ENCODE measurements at places on chromosomes 3 and 15.

DNA sequence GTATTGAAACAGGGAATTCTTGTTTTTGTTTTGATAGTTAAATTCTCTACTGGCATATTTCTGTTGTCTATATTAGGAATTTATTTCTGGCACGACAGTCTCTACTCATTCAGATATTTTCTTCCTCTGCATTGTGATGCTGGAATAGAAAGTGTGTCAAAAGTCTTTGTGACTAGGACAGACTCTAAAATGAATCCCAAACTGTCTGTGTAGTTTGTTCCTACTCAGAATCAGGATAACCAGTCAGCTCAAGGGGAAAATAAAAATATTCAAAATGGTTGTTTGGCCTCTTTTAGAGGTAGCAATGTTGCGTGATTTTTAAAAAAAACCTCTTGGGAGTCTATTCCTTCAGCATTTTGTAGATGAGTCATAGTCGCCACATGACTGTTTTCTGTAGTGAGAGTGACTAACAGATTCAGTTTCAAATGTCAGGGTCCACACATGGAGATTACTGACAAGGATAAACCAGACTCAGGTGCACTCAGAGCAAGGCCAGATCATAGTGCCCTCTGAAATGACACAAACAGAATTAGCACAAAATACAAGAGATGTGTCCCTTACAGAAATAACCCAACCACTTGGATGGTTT lies 13.1 kb downstream of the SLC7A14 start:
- no peak for DNase-seq

GRCh38 chr15:53133255-53133850 lies 343.2 kb upstream of the ONECUT1 start:
- no peak for DNase-seq

DNA sequence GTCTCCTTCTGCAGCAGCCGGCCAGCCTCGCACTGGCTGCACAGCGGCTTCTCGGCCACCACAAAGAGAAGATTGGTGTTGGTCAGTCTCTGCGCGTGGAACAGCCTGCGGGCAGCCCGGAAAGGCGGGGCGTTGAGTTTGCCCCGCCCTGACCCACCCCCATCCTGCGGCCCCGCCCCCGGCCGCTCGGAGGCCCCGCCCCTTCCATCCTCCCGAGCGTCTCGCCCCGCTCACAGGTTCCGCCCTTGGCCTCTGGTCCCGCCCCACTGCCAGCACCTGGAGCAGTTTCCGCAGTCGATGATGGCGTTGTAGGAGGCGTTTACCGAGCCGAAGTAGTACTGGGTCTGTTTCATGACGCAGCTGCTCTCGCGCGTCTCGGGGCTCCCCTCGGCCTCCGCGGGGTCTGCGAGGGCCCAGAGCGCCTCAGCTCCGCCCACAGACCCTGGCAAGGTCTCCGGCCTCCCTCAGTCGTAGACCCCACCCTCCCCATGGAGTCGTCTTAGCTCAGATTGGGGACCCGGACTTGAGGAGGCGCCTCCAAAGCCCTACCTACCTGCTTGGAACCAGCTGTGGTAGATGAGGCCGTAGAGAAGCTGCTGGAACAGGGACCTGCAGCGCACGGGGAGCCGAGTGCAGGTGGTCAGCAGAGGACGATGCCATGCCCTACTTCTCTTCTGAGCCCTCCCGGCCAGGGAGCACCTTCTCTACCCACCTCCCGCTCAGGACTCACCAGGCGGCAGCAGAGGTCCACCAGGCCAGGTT lies 5.9 kb upstream of the TMEM115 start:
- DNase-seq, result peak; percentile 42

DNA sequence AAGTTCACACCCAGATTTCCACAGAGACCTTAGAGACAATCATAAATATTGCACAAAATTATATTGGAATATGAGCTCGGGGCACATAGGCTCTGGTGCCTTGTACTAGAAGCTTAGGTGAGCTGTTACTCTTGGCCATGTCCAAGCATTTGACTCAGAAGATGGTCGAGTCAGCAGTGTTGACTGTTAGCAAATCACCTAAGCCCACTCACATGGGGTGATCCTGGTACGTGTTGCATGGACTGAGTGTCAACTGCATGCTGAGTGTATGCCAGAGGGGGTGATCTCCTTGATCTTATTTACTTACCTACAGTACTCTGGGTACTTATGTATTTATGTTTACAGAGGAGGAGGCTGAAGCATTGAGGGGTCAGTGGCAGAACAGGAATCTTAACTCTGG lies 14.0 kb downstream of the SMAD3 start:
- DNase-seq, result no peak

DNA sequence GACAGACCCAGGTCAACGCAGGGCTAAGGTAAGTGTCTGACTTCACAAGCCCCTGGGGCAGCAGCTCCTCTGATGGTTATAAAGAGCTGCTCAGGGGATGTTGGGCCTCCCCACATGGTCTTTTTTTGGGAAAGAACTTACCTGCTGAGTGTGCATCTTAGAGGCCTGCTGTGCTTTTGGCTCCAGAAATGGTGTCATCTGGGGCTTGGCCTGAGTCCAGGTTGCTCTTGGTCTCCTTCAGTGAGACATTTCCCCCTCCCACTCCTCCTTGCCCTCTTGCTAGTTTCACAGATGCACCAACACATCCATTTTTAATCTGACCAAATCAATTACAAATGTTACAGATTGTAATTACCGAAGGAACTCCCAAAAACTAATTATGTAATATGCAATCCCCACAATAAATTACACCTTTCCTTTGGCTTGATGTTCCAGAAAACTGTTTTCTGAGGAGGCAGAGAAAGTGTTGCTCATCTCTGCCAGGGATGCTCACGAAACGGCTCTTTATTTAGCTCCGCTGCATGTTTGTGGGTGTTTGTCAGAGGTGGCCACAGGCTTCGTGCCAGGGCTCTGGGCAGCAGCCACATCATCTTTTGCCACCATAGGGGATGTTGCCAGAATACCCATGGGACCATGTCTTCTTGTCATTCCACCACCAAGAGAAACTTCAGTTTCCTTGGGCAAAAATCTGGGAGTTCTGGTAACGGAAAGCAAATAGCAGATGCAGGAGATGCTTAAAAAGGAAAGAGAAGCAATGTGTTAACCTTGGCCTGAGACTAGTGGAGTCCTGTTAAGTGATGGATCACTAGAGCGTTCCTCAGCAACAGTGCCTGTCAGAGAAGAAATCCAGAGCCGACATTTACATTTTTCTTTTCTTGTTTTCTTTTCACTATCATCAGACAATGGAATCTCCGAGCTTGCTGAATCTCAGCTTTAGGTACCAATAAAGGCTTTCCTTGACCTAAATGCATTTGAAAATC lies 799.9 kb downstream of the AGBL1 start:
- DNase-seq, result peak; percentile 25

DNA sequence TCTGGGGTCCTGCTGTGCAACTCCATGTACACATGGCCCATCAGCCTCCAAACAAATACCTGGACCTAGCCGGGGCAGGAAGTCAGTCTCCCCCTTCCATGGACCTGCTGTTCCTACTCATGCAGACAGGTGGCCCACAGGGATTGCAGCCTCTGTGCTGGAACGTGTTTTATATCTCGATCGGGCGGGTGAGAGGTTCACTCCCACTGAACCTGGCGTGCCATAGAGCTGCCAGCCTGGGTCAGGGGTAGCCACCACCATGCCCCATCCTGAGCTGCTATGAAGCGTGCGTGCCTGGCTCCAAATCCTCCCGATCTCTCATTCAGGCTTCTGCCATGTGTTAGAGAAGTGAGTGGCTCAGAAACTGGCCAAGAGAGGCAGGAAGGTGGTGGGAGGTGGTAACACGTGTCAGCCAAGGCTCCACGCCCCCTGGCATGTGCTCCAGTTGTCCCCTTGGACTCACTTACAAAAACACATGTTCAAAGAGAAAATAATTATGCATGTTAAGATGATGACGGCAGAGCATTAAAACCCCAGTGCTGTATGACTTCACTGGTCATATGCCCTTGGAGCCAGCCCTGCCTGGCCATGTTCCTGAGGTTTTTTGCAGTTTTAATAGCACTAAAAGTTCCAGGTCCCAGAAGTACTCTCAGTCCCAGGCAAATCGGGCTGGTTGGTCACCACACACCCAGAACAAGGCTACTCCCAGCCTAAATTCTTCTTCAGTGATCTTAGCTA lies 30.6 kb downstream of the CTSH start:
- DNase-seq, result peak; percentile 52

DNA sequence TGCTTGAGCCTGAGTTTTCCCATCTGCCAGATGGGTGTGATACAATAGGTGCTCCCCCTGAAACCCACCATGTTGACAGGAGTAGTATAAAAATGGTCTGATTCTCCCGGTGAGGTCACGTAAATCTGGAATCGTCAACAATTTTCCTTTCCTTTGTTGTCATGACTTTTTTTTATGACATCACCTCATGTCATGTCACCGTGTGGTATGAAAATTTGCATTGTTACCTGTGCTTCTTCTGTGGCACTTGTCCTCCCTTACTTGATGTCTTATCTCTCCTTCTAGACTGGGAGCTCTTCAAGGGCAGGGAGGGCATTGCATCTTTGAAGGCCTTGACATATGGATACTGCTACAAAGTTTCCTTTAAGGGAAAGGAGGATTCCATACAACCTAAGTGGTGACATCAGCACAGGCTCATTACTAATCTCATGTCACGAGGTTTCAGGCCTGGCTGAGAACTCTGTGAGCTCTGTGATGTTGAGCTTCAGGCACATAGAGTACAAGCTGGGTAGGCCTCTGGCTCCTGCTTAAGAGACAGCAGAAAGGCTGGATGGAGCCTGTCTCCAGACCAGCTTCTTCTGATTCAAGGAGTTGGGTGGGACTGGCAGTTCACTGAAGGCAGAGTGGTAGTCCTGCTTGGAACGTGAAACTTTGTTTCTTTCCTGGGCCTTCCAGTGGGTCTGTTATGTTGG lies 66.3 kb downstream of the LPP start:
- DNase-seq, result no peak

- DNase-seq, result no peak
These were observed 70.8 kb upstream of the MBNL1 start for GRCh38 chr3:152197937-152198336.

DNA sequence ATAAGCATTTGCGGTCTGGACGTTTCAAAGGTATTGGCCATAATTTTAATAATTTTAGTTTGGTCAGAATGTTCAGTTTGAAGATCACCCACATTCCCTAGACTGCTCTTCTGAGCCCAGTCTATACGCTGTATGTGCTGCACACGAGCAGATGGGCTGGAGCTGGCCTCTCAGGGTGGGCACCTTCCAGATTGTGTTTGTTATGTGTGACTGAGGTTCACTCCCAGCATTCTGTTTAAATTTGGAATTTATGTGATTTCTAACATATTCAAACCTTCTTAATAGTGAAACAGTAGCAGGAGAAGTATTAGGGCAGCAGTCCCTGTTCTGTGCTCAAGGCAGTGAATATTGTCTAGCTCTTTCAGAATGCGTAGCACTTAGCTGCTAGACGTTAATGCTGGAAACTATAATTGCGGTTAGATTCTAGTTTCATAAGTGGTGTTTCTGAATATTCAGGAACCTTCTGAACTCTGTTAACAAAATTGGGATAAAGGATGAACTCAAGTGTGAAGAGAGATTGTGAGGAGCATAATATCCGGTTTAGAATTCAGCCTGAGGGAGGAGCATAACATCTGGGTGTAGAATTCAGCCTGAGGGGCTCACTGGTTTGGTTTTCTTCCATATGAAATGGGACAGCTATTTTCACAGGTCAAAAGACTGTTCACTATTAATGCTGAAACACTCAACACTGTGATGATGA lies 68.6 kb upstream of the RPL35A start:
- no peak for DNase-seq

GRCh38 chr3:25973122-25973521 lies 183.2 kb downstream of the OXSM start:
- peak; percentile 49 for DNase-seq

DNA sequence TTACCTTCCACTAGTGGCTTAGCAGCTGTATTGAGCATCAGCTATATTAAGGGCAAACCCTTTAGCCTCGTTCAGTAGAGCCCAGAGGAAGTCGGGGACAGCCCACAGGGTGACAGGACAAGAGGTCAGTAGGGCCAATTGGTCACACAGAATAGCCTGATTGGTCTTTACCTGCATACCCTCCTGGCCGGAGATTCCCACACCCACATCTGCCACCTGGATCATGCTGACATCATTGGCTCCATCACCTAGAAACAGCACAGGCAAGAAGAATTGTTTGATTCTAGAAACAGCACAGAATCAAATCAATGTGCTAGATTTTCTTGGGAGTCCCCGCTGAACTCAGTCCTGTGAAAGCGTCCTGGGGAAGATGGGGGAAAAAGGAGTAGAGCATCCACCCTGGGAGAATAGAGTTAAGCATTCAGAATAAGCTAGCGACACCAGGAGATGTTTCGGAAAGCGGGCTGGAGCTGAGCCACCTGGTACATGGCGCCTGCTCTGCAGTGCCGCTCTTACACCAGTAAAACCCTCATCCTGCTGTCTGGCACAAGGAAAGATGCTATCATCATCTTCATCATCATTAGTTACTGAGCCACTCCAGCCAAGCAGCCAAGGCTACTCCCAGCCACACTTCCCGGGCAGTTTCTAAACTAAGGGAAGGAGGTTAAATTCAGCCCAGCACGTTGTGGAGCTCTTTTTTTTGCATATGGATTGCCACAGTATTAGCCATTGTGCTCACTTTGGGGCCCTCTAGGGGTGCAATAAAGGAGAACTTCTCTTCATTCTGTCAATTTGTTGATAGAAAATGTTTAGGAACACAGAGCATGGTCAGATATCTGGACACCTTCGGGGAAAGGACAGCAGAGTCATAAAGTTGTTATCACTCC lies 171.3 kb downstream of the ATP10A start:
- DNase-seq, result peak; percentile 23

DNA sequence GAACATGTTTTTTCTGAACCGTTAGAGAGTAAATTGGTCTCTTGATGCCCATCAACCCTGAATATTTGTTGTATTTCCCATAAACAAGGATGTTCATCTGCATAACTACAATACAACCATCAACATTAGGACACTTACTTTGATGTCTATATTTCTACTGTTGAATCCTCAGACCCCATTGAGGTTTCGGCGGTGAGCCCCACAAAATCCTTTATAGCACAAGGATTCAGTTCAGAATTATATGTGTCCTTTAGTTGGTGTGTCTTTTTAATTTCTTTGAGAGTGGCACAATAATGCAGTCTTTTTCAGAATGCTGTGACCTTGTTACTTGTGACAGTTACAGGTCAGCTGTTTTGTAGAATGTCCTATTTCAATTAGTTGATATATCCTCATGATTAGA lies 158.0 kb downstream of the FNDC3B start:
- DNase-seq, result no peak

DNA sequence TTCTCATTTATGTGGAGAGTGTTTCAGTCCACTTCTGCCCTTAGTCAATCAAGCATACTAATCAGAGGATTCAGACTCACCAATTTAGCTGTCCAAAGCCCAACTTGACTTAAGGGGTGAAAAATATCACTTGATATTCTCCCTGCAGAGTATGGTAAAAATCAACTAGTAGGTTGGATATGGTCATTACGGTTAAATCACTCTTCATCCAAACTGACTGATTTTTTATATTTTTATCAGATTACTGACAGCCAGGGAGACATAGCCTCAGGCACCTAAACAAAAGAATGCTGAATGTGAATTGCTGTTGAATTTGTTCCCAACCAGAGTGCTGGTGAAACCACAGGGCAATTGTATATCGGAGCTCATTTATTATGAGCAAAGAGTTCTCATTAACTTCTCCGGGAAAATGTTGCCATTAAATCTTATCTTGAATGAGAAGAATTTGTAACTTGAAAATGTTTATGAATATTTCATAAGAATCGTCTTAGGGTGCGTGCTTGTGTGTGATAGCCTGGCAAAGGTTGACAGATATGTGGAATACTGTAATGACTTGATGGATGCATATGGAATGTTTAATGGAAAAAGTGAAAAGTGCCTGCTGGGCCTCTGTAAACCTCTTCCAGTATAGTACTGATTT lies 411.2 kb downstream of the NAALADL2 start:
- DNase-seq, result no peak
